ENCODE measurements at places on chromosomes 6 and 20.

DNA sequence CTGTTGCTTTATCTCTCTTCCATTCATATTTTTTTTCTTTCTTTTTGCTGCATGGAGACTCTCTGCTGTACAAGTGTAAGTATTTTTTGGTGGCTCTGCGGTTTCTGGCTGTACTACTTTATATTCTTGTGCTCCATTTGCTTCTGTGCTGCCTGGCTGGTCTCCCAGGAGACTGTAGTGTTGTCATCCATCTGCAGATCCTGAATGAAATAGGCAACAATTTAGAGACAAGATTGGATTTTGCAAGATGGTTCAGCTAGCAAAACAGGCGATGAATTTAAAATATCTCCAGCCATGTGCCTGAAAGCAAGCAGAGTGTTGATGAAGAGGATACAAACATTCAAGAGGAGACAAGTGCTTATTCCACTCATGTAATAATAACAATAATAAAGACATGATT, 75.1 kb upstream of the SCGN start:
- no peak for DNase-seq

DNA sequence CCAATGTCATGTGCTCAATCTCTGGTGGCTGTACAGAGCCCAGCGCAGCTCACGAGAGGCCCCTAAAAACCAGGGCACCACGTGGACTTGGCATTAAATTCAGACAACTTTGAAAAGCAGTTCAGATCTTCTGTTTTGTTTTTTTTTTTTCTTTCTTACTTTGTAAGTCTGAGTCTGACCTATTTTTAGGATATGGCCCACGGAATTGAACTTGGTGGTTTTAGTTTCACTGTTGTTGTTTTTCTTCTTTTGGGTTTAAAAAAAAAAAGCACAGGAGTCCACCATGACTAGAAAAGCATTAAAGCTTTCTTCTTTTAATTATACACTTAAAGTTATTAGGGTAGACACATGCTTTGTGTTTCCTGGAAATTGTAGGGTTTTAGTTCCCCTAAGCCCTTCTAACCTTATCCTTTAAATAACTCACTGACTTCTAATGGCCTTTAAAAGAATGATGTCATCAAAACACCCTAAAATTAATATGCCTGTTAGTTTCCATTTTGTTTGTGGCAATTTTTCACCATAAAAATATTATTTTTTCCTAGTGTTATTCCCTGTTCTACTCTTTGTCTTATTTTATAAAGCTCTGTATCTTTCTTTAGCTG, 48.5 kb upstream of the CCN2 start:
- no peak for DNase-seq

DNA sequence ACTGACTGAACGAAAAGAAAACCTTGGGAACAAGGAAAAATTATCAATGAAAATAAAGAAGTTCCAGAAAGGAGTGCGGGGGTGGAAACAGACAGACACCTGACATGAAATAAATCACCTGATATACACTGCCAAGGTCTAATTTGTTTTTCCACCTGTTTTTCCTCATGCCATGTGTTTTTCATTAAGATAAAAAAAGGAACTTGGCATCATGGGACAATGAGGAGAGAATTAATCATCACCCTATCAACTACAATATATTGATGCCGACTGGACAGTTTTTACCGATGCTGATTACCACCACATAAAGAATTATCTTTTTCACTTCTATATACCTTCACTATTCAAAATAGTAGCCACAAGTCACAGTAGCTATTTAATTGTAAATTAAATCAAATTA, 233.2 kb downstream of the ARHGAP18 start:
- DNase-seq = no peak

DNA sequence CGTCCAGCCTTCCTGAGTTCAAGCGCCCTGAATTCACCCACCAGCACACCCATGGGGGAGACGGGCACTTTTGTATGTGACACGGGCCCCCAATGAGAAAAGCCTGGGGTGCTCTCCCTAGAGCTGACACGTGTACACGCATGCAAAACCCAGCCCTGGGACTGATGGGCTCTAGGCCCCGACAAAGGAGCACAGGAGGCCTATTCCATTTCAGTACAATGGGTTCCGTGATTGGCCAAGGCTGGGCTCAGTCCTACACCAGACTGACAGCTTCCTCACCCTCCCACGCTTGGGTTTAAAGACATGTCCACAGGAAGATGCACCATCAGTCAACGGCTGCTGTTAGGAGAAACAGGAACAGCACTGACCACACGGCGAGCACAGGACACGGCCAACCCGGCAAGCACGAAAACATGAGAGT, 8.8 kb downstream of the ZBTB46 start:
- DNase-seq = no peak

- DNase-seq = no peak
Observed at GRCh38 chr20:17651129-17651759, 30.8 kb downstream of the RRBP1 start.

- no peak for DNase-seq
Observed at GRCh38 chr6:50047026-50047425, 2.7 kb downstream of the DEFB112 start.

Measured in SIG-M5 (cell line).